Aorta (tissue), 5 donors: ENCODE measurements at places on chromosomes 16 and 17.

DNA sequence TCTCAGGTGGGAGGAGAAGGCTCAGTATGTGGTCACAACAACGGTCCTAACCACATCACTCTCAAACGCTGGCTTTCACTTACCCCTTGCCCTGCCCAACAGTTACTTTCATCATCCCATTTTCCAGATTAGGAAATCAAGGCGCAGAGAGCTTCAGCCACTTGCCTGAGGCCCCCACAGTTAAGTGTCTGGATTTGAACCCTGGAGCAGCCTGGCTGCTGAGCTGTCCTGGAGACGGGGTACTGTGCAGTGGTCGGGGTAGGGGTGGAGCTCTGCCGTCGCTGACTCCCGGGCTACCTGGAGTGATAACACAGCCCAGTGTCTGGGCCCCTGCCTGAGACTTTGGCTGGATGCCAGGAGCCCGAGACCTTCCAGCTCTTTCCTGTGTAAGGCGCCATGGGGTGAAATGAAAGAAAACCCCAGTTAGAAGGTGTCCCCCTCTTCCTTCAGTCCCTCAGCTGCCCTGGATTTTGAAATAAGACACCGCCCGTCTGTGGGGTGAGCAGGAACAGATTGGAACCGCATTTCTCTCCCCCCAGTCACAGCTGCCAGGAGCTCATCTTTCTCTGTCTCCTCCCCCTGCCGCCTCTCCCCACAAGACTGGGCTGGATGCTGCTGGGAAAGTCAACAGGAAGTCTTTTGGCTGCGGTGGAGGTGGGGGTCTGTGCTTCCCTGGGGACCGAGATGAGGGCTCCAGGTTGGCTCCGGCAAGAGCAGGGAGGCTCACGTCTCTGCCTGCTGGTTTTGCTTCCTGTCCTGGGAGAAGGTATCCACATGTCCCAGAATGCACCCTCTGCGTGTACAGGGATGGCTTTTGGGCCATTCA is 280.2 kb downstream of the SEC14L1 start:
- DNase-seq, result no peak

- DNase-seq, result no peak
Measured at GRCh38 chr16:66304151-66304550, 62.3 kb upstream of the CDH5 start.

GRCh38 chr16:82195917-82196494 is 26.0 kb upstream of the MPHOSPH6 start:
- DNase-seq, result no peak

DNA sequence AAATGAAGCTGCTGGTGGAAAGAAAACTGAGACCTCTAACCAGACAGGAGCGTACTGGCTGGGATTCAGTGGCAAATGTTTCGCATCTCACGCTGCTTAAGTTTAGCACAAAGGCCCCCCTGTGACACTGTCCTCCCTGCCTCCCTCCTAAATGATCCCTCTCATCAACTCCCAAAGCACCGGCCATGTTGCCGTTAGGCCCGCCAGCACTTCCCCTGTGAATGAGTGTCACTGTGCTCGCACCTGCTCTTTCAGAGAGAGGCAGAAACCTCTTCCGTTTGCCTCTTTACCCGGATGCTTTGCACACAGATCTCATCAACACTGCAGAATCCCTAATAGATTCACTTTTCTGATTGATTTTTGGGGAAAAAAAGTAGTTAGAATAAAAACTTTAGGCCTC is 26.5 kb downstream of the MBTPS1 start:
- DNase-seq, result no peak
